ENCODE measurements at places on chromosomes 2 and 18.

DNA sequence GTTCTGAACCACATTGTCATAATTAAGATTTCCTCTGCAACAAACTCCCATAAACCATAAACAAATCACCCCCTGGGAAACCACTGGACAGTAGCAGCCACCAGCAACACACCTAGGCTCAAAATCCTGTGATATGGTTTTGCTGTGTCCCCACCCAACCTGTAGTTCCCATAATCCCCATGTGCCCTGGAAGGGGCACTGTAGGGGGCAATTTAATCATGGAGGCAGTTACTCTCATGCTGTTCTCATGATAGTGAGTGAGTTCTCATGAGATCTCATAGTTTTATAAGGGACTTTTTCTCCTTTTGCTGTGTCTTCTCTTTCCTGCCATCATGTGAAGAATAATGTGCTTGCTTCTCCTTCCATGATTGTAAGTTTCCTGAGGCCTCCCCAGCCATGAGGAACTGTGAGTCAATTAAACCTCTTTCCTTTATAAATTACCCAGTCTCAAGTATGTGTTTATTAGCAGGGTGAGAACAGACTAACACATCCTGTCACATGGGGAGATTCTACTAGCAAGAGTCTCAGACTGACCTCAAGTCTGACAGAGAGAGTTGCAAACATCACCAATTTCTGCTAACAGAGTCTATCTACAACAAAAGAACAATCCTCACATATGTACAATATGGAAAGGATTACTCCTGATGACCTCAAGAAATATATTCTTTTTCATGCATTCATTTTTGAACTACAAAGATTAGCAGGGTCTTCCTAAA lies 182.6 kb downstream of the GRB14 start:
- DNase-seq = no peak

DNA sequence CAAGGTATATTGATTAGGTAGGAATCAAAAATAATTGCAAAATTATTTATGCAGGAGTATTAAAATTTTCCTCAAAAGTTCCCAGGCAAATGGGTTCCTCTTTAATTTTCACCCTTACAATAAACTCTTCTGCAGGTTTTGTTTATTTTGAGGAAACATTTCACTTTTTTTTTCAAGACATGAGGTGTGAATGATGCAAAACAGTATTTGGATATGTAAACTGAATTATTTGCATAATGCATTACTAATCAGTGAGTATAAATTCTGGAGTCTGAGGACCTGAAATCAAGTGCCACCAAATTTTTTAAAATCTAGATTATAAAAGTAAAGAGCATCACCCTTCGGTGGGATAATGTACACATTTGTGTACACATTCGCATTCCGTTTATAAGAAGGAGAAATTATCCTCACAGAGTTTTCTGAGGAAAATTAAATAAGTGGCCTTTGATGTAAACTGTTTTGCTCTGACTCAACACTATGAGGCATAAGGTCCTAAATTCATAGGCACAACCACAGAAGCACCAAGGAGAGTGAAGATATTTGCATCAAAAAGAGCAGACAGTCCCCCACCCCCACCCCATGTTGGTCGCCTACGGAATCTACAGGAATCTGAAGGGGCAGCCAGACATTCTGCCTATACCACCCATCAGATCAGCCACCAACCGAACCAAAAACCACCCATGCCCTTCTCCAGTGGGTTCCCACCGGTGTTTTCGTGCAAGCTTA lies 33.1 kb downstream of the BCL11A start:
- DNase-seq = no peak

DNA sequence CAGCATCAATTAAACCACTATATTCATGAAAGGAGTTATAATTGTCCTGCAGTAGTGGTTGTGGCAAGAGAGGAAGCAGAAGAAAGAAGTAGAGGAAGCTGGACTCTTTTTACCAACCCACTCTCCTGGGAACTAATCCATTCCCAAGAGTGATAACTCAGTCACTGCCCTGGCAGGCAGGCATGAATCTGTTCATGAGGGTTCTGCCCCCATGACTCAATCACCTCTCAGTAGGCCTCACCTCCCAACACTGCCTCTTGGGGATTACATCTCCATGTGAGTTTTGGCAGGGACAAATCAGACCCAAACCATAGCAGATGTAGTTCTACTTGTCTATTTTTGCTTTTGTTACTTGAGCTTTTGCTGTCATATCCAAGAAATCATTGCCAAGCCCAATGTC lies 232.7 kb upstream of the MAP2 start:
- no peak for DNase-seq

DNA sequence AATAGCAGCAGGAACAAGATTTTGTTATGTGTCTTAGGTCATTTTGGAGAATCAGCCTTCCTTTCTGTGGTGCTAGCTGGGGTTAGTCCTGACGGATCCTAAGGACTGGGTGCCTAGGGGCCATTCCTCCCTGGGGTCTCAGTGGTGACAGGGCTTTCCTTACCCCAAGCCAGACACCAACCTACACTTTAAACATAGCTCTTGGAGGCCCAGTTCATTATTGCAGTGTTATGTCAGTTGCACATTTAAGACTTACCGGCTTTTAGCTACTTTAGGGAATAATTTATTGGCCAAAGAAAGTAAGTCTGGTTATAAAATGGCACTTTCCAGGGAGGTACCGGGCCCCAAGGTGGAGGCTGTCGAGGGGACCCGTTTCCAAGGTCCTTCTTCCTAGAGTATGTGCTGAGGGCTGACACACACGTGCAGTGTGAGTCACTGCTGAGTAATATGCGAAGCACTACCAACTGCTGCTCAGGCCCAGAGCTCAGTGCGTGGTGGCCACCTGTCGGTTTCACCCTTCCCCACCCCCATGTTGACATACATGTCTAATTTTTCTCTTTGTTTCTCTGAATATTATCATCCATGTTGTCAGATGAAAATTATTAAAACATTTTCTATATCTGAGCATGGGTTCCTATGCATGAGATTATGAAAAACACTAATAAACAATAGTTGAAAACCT lies 37.0 kb upstream of the GRHL1 start:
- DNase-seq = no peak

- DNase-seq = no peak
Observed at GRCh38 chr2:214139630-214140284, 271.1 kb upstream of the VWC2L start.

DNA sequence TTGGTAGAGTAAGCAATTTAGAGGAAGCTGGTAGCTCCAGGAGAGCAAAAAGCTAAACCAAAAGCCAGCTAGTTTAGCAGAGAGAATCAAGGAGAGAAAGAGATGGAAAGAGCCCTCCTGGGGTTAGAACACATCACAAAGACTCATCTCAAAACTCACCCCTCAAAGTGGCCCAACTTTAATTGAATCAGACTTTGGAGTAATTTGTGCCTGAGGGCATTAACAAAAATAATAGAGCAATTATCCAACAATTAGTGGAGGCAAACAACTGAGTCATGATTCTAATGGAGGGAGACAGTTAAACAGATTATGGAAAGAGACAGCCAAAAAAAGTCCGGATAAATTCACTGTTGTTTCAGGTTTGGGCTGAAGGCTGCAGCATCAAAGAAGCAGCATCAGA lies 417.4 kb downstream of the KCNJ3 start:
- DNase-seq = no peak

- DNase-seq = no peak
Observed at GRCh38 chr18:22424565-22424963, 6.8 kb upstream of the CTAGE1 start.

GRCh38 chr2:160289831-160290230 lies 89.8 kb upstream of the ITGB6 start:
- no peak for DNase-seq

GRCh38 chr2:221426929-221427328 lies 145.2 kb downstream of the EPHA4 start:
- DNase-seq = no peak

- no peak for DNase-seq
Observed at GRCh38 chr2:206217166-206217565, 57.3 kb upstream of the ZDBF2 start.

- no peak for DNase-seq
Observed at GRCh38 chr2:216555274-216555673, 56.6 kb downstream of the RPL37A start.

DNA sequence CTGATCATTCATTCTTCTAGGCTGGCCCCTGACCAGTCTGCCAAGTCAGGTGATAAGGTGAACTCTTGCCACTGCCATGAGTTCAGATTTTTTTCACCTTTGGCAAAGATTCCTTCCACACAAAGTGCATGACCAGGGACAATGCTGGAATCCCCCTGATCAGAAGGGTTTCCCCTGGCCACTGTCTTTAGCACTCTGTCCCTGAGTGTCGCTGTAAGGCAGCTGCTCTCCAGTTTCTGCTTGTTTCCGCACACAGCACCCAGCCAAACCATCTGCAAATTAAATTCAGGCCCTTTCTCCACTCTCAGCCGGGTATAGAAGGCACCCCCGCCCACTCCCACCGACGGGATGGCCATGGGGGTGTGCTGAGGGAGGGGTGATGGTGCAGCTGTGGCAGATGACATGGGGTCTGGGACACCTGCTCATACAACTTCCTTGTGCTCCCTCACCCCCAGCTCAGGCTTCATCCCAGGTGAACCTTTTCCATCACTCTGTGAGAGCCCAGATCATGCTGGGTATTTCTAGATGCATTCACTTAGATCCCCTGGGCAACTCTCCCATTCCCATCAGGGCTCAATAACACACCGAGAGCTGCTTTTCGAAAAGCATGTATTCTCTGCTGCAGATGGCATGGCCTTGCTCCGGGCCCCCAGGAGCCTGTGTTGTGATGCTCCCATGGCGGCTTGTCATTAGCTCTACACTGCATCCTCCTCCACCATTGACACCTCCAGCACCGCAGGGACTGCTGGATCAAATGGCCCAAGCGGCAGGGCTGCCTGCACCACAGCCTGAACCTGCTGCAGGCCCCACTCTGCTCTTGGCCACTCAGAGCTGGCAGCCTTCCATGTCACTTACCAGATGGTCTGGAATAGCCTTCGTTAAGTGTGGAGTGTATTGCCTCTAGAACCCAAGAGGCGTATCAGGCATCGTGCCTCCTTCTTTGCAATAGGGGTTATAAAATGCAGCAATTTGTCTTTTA lies 52.3 kb upstream of the ROCK2 start:
- no peak for DNase-seq

GRCh38 chr2:43944915-43945314 lies 50.9 kb downstream of the LRPPRC start:
- DNase-seq = no peak

DNA sequence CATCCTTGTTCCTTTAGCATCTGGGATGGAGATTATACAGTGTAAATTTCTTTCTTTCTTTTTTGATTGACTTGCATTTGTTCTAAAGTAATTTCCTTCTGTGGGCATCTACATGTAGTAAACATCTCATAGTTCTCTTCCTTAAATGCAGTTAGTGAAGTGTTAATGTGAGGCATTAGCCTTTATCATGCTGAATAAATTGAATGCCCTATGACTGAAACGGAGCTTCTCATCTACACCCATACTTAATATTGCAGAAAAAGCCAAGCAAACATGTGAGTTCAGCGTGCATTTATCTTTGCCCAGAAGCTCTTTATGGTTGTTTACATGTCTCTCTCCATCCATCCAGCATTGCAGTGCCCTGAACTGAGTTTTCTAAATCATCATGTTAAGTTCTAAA lies 58.3 kb downstream of the LYPD1 start:
- DNase-seq = no peak

DNA sequence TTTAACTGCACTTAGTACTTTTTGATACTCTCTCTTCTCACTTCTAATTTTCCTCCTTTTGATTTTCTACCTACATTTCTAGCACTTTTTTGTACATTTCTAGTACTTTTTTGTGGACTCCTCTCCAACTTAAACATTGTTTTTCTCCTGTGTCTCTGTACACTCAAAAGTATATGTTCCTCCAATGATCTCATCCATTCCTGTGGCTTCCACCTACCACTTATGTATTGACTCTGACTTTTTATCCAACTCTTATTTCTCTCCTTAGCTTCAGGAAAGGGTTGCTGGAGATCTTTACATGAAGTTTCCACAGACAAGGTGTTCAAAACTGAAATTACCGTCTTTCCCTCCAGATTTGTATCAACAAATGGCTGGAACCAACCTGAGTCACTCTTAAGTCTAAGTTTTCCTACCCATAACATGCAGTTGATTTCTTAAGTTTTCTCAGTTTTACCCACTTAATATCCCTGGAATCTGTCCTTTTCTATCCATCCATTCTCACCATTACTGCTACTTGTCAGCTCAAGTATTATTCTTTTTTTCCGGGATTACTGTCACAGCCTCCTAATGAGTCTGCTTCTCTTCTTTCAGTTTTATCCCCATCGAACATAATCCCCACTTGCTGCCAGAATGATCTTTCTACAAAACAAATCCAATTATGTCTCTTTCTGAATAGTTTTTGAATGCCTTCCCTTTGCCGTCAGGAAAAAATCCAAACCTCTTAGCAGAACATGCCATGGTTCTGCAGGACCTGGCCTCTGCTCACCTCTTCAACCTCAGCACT lies 22.6 kb upstream of the PELI1 start:
- DNase-seq = no peak

- no peak for DNase-seq
Observed at GRCh38 chr2:43009448-43009847, 217.0 kb downstream of the ZFP36L2 start.

- DNase-seq = no peak
Observed at GRCh38 chr2:129877795-129878775, 101.4 kb upstream of the RAB6C start.

GRCh38 chr2:173030561-173031490 lies 44.8 kb upstream of the MAP3K20 start:
- no peak for DNase-seq

- DNase-seq = no peak
Observed at GRCh38 chr18:36419188-36419899, 121.8 kb downstream of the FHOD3 start.

GRCh38 chr18:64806691-64807090 lies 657.8 kb upstream of the LINC00305 start:
- no peak for DNase-seq

DNA sequence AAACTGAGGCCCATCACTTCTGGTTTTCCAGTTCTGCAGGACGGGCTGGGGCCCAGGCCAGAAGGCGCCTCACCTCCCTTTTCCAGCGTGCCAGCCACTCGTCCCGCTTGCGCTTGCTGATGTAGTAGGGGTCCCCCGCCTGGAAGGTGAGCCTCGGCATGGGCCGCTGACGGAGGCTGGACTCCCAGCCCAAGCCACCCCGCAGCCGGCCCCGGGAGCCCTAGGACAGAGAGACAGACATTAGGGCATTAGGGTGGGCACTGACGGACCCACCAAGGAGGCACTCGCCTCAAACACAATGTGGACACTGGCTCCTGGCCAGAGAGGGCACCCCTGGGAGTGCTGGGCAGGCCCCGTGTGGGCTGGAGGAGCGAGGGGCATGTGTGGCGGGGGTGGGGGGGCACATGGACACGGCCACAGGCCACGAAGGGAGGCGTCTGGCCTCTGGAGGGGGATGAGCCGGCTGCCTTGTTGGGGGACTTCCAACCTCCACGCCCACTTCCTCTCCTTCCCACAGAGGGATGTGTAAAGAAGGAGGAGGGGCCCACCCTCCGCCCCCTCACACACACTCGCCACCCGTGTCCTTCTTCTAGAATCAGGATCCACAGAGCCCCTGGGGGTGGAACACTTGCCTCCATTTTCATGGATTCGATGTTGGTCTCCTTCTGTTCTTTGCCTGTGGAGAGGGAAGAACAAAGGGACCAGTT lies 66.7 kb downstream of the DNMT3A start:
- no peak for DNase-seq

All from stimulated activated CD8-positive, alpha-beta memory T cell treated with anti-CD3 and anti-CD28 coated beads, Interleukin-7, amount 100 ng/mL, for 1 hour (primary cell).